MG63 (cell line): ENCODE measurements at places on chromosomes 3 and 15. TPM values are rescaled to one million over a fixed set of nuclear protein-coding genes. Genes with fewer than 3 reads are reported as not detected.

GRCh38 chr3:156478891-156479290 is 76.0 kb downstream of the SSR3 start:
- DNase-seq: no peak

The CCR4 gene
- not detected in 2 replicates for total RNA-seq

The MCF2L2 gene
- not detected in 2 replicates for total RNA-seq

DNA sequence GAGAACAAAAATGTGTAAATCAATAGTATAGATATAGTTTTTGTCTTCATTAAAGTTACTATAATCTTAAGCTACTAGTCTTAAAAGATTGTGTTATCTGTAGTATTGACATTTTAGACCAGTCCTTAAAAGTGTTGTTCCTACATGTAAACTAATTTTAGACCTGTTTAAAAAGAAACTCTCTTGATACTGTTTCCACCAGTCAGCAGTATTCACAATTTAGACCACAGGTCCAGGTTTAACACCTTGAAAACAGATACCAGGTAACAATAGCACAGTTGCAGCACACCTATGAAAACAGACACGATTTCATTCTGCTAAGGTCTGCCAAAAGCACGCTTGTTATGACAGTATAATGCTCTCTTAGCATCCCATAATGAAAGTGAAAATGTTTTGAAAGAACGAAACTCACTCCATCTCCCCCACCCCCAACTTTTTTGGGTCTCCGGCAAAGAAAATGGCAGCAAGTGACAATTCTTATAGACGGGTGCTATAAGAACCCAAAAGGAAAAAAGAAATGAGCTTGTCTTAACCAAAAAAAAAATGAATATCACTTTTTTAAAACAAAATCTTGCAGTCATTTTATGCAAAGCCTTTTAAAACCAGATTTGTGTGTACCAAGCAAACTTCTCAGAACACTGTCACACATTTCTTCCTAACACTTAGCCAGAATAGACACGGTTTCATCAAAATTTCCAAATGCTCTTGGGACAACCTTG is 1.6 kb downstream of the EIF4E3 start:
- no peak for DNase-seq

The ZNF660 gene
- total RNA-seq: not detected in 2 replicates

- DNase-seq: peak; percentile 95
These were observed 33.2 kb downstream of the TM4SF4 start for GRCh38 chr3:149507491-149508324.

GRCh38 chr3:37949866-37950265 is 40.7 kb upstream of the VILL start:
- no peak for DNase-seq

The CPLX3 gene
- total RNA-seq: not detected in 2 replicates

The PLAAT1 gene
- total RNA-seq: 16.7 and 19.1 TPM in 2 replicates

The ARPIN gene
- 4.0 and 6.4 TPM in 2 replicates for total RNA-seq

DNA sequence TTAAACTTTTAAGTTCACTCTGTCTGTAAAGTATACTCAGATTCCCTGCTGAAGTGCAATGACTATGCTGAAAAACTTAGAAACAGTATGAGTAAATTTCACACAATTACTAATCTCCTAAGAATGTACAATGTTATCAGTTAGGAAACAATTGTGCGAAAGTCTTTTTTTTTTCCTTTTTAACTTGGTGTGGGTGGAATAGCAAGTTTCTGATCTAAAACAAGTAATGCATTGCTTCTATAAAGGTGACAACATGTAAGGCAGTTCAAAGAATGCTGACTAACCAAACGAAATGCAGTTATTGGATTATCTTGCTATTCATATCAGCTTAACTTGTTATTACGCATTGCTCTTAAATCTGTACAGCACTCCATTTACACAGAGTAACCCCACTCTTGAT is 19.3 kb upstream of the SLC12A8 start:
- DNase-seq: no peak

- DNase-seq: no peak
These were observed 735.1 kb upstream of the CCDC54 start for GRCh38 chr3:106642161-106642560.

The IL20RB gene
- 4.5 and 6.4 TPM in 2 replicates for total RNA-seq

The KLHL24 gene
- 13.4 and 36.8 TPM in 2 replicates for total RNA-seq

- no peak for DNase-seq
These were observed 221.4 kb downstream of the CADPS start for GRCh38 chr3:62653796-62654195.

DNA sequence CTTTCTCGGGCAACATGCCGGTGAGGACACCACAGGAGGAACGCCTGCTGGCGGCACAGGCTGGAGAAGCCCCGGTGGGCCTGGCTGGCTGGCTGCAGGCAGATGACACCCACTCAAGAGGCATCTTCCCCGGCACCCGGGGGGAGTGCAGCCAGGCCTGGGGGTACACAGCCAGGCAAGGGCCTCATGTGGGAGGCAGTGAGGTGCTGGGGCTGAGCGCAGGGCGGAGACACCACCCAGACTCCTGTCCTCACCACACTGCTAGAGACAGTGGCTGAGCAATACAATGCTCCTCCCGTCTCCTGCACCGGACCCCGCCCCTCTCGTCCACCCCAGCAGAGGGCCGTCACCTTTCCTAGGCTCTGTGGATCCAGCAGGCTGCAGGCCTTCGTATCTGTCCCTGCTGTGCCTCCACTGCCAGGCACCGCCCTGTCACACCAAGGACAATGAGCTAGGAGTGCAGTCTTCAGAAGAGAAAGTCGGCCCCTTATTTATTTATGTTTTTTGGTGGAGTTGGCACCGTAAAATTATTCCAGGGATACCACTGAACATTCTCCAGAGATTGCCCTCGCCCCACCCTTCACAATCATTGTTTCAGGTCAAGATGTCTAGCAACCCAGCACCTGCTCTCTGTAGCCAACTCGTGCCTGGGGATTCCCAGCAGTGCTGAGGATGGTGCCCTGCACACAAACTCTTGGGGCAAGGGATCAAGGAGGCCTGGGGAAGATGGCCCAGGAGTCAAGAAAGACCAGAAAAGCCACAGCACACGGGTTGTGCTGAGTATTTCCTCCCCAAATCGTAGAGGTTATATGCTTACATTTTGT is 129.1 kb downstream of the ATP10A start:
- DNase-seq: no peak

- peak; percentile 70 for DNase-seq
These were observed 32.7 kb downstream of the ZNF385D start for GRCh38 chr3:21718161-21718765.

The SLC28A1 gene
- total RNA-seq: not detected in 2 replicates

- peak; percentile 24 for DNase-seq
These were observed 5.4 kb downstream of the TGFBR2 start for GRCh38 chr3:30611613-30612436.

DNA sequence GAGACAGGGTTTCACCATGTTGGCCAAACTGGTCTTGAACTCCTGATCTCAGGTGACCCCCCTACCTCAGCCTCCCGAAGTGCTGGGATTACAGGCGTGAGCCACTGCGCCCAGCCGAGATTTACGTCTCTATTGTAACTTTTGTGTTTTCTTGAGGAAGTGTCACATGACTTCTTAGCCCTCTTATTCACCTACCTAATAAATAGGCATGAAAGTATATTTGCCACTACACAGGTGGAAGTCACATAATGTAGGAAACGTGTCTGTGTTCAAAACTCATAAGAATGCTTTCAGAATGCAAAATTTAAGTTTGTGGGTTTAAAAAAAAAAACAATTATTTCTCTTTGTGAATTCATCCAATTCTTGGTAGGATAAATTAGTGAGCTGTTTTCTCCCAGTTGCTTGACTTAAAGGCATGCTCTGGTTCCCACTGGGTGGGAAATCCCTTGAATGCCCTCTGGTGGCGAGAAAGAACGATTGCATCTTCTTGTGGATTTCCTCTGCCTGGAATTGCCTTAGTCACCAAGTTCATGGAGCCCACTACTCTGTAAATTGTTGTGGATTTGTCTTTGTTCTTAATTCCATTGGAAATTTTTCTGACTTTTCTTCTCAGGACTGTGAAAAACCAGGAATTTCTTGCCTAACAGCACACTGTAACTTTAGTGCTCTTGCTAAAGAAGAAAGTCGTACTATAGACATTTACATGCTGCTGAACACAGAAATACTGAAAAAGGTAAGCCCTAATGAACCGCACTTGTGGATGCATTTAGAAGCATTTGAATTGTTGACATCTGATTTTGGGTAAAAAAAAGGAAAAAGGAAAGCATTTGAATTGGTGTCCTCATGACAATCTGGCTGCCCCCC is 82.2 kb upstream of the CTDSPL start:
- no peak for DNase-seq

- no peak for DNase-seq
These were observed 112.7 kb downstream of the KLF13 start for GRCh38 chr15:31439328-31439727.

GRCh38 chr3:66099541-66100065 is 60.9 kb upstream of the MAGI1 start:
- DNase-seq: no peak

GRCh38 chr3:98690876-98691275 is 72.3 kb upstream of the ST3GAL6 start:
- DNase-seq: peak; percentile 5

- no peak for DNase-seq
These were observed 490.4 kb upstream of the PROK2 start for GRCh38 chr3:72275331-72275751.

The TPRG1 gene
- total RNA-seq: 0.16 and 0.81 TPM in 2 replicates

DNA sequence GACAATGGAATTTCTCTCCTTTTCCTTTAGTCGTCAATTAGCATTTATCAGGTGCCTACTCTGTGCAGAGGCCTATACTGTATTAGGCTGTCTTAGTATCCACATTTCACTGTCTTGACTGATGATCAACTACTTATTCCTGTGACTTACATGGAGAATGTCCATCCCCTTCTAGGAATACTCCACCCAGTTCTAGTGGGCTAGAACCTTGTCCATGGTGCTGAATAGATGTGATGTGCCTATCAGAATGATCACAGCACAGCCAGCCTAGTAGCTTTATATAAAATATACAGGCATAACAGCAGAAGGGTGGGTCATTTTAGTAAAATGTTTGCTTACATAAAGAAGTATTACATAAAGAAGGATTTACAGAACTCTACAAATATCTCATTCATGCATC is 621.4 kb downstream of the PDCD6IP start:
- DNase-seq: no peak

The GPR62 gene
- total RNA-seq: not detected in 2 replicates

DNA sequence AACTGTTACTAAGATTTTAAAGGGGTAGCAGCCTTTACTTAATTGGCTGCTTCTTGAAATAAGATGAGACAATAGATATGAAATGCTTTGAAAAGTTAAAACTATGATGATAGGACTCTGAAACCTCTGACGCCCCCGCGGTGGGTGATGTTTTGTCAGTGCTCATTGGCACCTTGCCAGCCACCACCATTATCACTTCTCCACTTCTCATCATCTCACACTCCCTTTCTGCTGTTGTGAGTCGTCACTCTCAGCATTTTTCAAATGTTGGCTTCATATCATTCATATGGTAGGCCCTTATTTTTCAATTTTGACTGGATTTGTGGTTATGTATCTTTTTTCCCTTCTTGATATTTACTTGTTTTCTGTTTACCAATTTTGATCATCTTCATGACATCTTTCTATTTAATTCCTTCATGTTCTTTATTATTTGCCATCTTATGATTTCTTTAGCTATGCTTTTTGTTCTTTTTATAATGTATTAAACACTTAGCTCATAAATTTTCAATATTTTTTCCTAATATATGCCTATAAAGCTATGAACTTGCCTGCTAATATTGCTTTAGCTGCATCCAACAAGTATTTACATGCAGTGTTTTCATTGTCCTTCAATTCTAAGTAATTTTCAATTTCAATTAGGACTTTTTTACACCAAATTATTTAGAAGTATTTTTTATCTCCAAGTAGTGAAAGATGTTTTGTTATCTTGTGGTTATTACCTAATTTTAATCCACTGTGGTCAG is 30.3 kb upstream of the SKOR1 start:
- no peak for DNase-seq

DNA sequence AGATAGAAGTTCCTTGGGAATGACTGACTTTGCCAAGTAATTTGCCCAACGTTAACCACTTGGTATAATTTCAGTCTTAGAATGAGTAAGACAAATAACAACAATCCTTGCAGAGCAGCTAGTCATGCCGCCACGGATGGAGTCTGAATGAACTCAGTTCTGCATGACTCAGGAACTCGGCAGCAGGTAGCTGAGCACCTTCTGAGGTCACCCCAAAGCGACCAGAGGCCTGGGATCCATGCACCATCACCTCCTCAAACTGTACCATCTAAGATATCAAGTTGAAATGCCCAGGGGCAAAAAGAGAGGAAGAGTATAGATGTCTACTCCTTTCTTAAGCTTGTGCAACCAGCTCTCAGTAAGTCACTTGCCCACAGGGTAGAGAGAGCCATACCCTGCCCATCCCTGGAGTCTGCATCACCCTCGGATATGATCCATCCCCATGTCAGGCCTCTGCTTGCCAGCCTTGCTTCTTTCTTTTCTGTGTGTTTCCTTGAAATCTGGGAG is 8.5 kb upstream of the CDCP1 start:
- DNase-seq: peak; percentile 73

GRCh38 chr3:158753854-158754253 is 21.6 kb upstream of the RARRES1 start:
- no peak for DNase-seq

- peak; percentile 40 for DNase-seq
These were observed 21.3 kb downstream of the RGMA start for GRCh38 chr15:93067649-93068085.

GRCh38 chr3:119673875-119674274 is 3.3 kb downstream of the COX17 start:
- no peak for DNase-seq

- DNase-seq: peak; percentile 59
These were observed 59.3 kb downstream of the CYP11A1 start for GRCh38 chr15:74307827-74308811.

DNA sequence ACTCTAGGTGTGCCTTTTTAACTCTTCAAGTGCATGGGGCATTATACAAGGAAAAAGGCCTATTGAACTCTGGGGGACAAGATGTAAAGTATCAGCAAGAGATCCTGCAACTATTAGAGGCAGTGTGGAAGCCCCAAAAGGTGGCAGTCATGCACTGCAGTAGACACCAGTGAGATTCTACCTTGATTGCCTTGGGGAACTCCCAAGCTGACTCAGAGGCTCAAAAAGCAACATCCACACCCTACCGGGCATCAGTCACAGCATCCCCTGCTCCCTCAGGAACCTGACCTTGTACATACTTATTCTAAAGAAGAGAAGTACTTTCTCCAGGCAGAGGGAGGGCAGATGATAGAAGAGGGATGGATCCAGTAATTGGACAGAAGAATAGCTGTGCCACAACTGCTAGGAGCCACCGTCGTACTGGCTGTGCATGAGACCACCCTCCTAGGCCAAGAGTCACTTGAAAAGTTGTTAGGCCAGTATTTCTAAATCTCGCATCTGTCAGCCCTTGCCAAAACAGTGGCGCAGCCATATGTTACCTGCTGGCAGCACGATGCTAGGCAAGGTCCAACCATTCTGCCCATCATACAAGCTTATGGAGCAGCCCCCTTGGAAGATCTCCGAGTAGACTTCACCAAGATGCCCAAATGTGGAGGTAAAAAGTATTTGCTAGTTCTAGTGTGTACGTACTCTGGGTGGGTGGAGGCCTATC is 523.1 kb upstream of the FRG2C start:
- DNase-seq: no peak
